GM04504 (cell line): ENCODE measurements at places on chromosomes 5 and 9.

DNA sequence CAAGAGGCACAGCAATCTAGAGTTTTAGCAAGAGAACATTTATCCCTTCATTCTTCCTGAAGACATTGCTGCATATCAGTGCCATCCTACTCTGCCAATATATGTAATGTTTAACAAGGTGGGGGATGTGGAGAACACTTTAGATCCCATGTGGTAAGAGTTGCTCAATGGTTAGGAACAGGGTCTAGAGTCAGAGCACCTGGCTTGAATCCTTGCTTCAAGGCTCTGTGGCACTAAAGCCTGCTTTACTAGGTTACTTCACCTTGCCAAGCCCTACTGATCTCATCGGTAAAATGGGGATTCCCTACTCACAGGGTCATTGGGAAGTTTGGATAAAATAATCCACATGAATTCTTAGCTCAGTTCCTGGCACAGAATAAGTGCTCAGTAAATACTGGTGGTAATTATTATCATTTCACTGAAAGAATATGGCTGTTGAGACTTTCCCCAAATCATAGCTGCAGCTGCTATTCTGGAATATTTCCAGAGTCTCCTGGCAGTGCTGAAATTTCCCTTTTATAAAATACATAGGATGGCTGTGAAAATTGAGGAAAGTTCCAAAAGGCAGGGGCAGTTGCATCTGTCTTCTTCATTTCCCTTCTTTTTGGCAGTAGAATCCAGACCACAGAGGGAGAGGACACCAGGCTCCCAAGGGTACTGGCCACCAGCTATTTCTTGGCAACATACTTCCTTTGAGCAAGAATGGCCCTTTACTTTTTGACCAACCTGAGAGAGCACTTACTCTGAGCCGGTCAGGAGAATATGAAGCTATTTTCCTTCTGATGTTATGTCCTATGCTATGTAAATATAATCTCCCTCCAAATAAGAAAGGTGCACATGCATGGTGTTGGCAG is 142.8 kb downstream of the PALM2AKAP2 start:
- no peak for DNase-seq

DNA sequence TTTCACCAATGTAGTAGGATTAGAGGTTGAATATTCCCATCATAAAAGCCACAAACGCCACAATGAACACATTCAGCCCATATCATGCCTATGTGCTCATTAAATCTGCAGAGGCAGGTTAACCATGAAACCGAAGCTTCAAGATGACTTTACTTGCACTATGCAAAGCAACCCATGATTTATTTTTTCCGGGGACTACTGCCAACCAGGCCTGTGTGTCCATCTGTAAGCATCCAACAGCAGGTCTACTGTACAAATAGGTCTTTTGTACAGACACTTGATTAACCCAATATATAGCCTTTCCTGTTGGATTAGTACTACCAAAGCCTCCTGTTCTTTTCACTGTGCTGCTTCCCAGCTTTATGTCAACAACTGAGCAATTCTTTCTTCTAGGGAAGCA is 104.9 kb upstream of the CDH10 start:
- no peak for DNase-seq

GRCh38 chr5:83653669-83654068 is 67.0 kb downstream of the HAPLN1 start:
- DNase-seq, result no peak

GRCh38 chr5:14635656-14636055 is 28.9 kb upstream of the OTULIN start:
- no peak for DNase-seq

DNA sequence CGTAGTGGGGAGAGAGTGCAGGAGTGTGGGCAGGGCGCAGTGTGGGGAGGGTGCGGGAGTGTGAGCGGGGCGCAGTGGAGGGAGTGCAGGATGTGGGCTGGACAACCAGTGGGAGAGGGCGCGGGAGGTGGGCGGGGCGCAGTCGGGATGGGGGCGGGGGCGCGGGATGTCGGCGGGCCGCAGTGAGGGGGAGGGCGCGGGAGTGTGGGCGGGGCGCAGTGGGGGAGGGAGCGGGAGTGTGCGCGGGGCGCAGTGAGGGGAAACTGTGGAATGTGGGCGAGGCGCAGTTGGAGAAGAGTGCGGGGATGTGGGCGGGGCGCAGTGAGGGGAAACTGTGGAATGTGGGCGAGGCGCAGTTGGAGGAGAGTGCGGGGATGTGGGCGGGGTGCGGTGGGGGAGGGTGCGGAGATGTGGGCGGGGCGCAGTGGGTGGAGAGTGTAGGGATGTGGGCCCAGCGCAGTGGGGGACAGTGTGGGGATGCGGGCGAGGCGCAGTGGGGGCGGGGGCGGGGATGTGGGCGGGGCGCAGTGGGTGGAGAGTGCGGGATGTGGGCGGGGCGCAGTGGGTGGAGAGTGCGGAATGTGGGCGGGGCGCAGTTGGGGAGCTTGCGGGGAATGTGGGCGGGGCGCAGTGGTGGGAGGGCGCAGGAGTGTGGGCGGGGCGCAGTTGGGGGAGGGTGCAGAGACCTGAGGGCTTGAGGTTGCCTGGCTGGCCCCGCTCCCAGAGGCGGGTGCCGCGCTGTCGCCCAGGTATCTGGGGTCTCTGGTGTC is at the start of gene NXNL2:
Gene NXNL2, plus strand, starts transcription at position 723 of the 770 bp plus-strand sequence. CDS start 257 bp downstream, outside the sequence.
- peak; percentile 76 for DNase-seq

DNA sequence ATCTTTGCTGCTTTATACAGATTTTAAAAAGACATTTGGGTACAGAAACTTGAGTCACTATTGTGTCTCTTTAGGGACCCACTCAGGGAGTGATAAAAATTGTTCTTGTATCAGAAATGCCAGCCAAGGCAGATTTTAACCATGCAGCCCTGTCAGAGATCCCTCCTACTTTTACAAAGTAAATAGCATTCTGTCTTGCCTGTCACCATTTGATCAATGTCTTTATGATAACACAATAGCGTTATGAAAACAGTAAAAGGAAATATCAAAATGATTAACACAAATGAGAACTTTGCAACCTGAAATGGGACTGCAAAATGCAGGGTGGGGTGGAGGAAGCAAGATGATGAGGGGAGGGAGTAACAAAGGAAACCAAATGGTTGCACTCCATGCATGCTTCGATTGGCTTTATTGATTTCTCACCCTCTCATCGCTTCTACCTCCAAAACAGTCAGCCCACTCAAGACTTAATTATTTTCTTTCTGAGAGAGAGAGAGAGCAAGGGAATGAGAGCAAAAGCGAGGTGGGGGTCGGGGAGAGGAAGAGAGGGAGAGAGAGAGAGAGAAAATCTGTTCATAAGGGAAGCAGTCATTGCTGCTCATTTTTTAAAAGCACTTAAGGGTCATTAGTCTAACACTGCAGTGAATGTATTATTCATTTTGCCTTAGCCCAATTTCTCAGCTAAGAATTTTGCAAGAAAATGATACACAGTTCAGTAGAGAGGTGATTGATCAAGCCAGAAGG is 576.5 kb downstream of the CSNK1G3 start:
- no peak for DNase-seq

- no peak for DNase-seq
Observed at GRCh38 chr5:71828291-71829040, 109.4 kb downstream of the CARTPT start.

DNA sequence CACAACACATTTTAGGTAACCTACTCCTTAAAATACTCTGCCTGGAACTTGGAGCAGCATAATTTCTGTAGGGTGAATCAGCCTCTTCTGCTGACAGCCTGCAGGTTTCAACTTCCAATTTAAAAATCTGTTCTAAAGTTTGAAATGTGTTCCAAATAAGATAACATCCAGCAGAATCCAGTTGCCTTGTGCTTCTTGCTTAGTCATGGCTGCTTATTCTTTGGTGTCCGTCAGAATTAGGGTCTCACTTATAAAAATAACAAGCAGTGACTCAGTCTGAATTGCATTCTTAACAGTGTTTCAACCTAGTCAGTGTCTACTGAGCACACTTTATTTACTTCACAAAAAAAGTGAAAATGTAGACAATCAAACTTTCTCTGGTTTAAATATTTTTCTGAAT is 3.7 kb downstream of the CDH6 start:
- DNase-seq, result no peak

- DNase-seq, result no peak
Observed at GRCh38 chr5:181008136-181008535, 19.5 kb downstream of the BTNL3 start.

- no peak for DNase-seq
Observed at GRCh38 chr5:179371121-179371510, 25.9 kb upstream of the ADAMTS2 start.

DNA sequence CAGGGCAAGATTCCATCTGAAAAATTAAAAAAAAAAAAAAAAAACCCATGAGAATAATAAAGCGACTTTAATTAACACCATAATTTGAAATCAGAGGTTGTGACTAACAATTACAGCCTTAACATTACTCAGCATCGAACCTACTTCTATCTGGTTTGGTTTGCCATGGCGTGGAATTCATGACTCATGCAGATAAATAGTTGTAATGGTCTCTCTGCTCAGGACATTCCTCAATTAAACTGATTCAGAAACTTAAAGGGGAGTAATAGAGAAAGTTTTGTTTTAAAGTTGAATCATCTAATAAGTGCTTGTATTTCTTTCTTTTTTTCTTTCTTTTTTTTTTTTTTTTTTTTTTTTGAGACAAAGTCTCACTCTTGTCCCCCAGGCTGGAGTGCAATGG is 135.5 kb downstream of the SPATA31D1 start:
- peak; percentile 31 for DNase-seq

GRCh38 chr9:98083061-98083501 is 26.5 kb downstream of the NANS start:
- no peak for DNase-seq

DNA sequence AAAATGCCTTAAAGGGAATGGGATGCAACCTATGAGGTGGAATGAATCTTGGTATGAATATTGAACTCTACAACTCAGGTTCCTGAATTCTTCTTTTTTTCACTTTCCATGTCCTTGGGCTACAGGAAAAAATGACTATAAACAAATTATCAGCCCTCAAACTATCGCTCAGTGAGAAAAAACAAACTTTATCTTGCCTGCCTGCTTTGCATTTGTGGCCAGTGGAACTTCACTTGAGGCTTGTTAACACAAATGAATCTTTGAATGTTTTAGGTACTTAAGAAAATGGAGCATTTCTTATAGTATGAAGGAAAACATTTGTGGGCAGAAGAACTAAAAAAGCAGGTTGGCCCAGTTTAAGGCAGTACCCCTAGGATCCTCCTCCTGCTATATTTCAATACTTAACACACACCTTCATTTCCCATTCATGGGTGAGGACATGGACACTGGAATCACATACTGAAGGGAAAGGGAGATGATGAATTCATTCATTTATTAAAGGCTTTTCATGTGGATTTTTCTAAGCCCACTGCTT is 34.1 kb downstream of the ELOVL7 start:
- DNase-seq, result no peak

GRCh38 chr9:71630377-71630995 is 137.8 kb downstream of the CEMIP2 start:
- no peak for DNase-seq

DNA sequence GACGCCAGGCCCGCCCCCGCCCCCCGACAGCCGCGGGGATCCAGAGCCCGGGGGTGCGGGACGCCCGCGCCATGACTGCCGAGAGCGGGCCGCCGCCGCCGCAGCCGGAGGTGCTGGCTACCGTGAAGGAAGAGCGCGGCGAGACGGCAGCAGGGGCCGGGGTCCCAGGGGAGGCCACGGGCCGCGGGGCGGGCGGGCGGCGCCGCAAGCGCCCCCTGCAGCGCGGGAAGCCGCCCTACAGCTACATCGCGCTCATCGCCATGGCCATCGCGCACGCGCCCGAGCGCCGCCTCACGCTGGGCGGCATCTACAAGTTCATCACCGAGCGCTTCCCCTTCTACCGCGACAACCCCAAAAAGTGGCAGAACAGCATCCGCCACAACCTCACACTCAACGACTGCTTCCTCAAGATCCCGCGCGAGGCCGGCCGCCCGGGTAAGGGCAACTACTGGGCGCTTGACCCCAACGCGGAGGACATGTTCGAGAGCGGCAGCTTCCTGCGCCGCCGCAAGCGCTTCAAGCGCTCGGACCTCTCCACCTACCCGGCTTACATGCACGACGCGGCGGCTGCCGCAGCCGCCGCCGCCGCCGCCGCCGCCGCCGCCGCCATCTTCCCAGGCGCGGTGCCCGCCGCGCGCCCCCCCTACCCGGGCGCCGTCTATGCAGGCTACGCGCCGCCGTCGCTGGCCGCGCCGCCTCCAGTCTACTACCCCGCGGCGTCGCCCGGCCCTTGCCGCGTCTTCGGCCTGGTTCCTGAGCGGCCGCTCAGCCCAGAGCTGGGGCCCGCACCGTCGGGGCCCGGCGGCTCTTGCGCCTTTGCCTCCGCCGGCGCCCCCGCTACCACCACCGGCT is 1.0 kb downstream of the FOXE1 start:
- DNase-seq, result no peak

DNA sequence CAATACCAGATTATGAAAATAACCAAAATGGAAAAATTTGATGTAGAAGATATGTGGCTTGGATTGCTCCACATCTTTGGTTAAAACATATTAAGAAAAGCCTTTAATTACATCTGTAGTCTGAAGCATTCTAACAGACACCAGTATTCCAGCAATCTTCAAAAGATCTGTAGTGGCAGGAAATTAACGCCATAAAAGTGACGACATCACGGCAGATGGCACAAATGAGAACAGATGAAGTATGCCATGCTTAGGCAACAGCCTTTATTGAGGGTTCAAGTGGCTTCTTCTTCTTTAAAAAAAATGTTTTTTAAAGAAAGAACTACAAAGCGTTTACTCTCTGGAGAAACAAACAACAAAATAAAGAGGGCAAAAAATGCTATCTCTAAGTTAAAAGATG is 164.2 kb downstream of the MEF2C start:
- DNase-seq, result no peak

GRCh38 chr5:169827769-169828168 is 152.5 kb downstream of the INSYN2B start:
- DNase-seq, result no peak

- no peak for DNase-seq
Observed at GRCh38 chr5:80187421-80188090, 68.3 kb downstream of the SERINC5 start.

GRCh38 chr5:73897893-73898292 is 271.9 kb downstream of the ARHGEF28 start:
- DNase-seq, result no peak

GRCh38 chr5:59246882-59247281 is 646.6 kb downstream of the PDE4D start:
- no peak for DNase-seq

DNA sequence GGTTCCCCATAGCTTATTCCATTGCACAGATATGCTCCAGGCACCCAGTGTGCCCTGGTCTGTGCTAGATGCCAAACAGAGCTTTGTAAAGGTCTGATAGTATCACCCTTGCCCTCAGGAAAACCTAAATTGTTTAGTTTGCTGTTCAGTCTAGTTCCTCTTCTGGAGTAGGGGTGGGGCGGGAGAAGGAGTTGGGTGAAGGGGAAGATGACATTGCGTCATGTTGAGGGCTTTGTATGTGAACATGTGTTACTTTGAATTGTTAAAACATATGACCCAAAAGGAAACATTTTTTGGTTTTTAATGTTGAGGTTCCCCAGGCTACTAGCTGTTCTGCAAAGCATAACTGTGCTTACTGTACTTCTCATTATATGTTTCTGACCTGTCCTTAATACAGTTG is 40.6 kb downstream of the HACD4 start:
- no peak for DNase-seq

- no peak for DNase-seq
Observed at GRCh38 chr5:59759600-59760351, 133.8 kb downstream of the PDE4D start.

GRCh38 chr9:38249587-38250210 is 142.8 kb upstream of the ALDH1B1 start:
- no peak for DNase-seq
